ENCODE measurements at places on chromosomes 7 and 10.
A peak's percentile ranks its signal among the peaks of the same experiment; 100 is the strongest.

DNA sequence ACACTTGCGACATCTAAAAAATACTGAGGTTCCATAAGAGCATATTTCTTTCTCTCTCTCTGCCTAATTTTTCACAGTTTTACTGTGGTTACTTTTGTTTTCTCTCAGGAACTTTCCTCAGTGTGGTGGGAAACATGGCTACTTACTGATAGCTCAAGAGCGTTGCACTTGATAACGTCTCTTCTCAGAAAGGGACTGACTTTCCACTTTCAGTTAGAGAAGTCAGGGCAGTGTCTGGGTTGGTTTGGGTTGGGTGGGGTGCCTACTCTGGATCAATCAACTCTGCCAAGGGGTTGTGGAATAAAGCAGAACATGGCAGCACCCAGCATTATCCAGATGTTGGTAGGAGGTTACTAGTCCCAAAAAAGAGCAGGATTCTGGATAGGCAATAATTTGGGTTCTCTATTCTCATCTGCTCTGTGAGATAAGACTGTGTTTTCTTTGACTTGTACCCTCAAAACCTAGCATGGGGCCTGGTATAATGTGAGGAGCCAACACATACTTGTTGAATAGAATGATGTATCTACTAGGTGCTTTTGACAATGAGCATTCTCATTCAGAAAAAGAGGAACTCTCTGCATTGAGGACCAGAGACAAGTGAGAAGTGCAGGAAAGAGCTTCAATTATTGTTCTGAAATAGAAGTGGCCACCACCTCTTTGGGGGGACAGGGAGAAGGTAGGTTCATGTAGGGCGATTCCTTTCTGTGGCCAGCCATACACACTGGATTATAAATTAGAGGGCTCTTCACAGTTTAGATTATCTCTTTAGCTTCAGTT lies 315.7 kb downstream of the REEP3 start:
- no peak for DNase-seq

DNA sequence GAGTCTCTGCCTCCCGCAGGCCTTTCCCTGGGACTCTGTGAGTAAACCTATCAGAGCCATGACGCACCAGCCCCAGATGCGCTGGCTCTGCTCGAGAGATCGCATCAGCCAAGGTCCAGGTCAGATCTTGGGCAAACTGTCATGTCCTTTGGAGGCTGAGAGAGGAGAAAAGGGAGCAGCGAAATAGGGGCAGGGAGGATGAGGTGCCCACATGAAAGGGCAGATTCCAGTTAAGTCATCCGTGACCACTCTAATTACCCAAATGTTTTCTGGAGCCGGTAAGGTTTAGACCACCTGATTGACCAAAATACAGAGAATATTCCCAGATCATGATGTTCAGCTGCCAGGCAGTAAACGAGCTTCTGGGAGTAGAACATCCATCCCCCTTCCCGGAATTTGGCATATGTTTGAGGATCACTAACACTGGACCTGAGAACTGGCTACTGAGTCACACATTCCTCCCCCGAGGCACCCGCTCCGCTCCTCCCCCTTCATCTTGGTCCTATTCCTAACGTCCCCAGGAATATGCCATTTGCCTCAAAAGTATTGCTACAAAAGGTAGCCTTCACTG lies 88.0 kb downstream of the FGFR2 start:
- no peak for DNase-seq

DNA sequence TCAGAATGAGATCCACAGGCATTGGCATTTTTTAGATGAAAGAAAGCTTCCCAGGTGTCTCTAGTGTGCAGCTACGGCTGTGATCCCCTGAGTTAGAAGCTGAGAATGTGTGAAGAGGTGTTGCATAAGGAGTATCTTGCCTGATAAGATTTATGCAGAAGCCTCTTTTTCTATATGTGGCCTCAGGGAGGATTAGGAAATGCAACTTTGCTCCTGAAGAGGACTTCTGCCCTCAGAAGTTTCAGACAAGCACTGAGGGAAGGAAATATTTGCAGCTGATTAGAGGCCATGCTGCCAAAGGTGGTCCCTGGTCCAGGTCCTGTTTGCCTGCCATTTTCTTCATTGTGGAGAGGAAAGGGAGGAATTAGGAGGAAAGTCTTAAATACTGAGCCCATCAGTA lies 551.8 kb downstream of the PHTF2 start:
- no peak for DNase-seq

GRCh38 chr10:110568055-110568735 lies 700 bp downstream of the SMC3 start:
- DNase-seq = peak; percentile 39

DNA sequence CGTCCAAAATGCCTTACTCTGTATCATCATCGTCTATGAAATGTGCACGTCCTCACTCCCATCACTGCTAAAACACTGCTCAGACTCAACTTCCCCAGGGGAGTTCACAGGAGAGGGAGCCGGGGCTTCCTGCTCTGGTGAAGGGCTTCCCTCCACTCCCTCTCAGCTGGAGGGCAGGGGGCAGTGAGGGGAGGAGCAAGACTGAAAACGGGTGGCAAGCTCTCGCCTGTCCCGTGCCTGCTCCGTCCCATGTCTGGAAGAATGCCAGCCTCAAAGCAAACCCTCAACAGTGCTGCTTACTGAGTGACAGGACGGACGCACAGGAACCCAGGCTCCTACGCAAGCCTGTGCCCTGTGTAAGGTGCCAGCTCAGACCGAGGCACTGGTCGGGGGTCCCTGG lies 25.1 kb downstream of the PRKAG2 start:
- DNase-seq = no peak

- DNase-seq = no peak
Measured at GRCh38 chr10:43453266-43453831, 16.4 kb downstream of the ZNF487 start.

- DNase-seq = no peak
Measured at GRCh38 chr10:127797339-127797738, 60.4 kb downstream of the FOXI2 start.

GRCh38 chr7:140640727-140641523 lies at the start of gene DENND2A:
Gene DENND2A, minus strand, starts transcription at chr7:140640813. Its CDS starts 38,416 bp downstream, at chr7:140602397.
- peak; percentile 85 for DNase-seq

GRCh38 chr10:79285315-79286197 lies 61.7 kb upstream of the PPIF start:
- no peak for DNase-seq

DNA sequence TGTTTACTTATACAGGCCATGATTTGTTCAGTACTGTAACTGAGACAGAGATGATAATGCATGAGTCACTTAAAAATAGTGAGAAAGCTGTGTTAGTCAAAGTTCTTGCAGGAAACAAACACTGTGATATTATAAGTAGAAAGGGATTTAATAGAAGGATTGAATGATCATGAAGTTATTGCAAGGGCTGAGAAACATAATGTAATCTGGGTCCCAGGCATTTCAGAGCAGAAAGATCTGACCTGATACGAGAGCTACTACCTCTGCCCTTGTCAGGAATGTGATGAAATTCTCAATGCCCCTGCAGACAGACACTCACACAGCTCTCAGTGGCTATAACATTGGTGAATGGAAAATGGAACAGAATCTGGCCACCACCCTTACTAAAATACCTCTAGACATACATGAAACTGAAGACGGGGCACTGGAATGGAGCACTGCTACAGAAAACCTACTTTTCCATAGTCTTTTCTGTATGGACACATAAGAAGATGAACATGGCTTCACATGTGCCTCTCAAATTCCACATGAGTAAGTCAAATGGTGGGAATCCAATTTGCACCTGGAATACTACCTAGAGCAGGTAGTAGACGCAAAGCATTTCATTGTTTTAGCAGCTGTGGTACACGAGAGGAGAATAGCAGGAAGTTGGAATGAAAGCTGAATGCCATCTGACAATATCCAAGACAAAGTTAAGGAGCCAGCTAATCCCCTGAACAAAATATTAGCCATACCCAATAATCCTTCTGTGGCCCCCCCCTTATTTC lies 19.1 kb upstream of the VWDE start:
- DNase-seq = no peak

- DNase-seq = no peak
Measured at GRCh38 chr7:154419344-154419743, 367.1 kb downstream of the DPP6 start.

DNA sequence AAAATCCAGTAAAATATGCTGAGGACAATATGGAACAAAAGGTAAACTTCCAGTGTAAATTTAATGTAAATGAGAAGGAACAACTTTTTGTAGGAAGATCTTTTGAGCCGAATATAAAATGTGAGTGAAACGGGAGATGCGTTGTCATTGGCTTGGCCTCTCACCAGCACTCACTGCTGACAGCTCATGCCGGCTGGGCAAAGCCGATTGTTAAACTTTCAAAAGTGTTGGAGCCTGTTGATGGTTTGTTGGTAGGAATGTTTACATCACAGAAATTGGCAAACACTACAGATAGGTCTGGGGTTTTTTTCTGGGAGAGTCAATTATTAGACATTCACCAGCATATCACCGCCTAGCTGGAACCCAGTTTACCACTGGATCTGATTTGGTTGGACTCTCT lies 6.1 kb downstream of the PSTK start:
- DNase-seq = no peak

DNA sequence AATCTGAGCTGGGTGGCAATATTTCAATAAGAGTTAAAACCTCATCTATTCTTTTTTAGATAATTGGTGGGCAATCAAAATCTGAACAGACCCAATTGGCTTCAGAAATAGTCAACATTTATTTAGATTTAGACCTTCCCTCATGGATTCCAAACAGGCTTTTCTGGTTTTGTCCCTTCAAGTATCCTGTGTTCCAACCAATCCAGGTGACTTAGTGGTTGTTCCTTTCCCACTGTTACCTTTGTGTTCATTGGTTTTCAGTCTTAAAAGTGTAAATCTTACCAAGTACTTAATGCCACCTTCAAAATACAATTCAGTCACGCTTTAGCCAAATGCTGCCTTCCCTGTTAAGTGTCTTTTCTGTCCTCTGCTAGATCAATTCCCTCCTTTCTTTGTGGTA lies 85.9 kb downstream of the AHR start:
- DNase-seq = no peak

DNA sequence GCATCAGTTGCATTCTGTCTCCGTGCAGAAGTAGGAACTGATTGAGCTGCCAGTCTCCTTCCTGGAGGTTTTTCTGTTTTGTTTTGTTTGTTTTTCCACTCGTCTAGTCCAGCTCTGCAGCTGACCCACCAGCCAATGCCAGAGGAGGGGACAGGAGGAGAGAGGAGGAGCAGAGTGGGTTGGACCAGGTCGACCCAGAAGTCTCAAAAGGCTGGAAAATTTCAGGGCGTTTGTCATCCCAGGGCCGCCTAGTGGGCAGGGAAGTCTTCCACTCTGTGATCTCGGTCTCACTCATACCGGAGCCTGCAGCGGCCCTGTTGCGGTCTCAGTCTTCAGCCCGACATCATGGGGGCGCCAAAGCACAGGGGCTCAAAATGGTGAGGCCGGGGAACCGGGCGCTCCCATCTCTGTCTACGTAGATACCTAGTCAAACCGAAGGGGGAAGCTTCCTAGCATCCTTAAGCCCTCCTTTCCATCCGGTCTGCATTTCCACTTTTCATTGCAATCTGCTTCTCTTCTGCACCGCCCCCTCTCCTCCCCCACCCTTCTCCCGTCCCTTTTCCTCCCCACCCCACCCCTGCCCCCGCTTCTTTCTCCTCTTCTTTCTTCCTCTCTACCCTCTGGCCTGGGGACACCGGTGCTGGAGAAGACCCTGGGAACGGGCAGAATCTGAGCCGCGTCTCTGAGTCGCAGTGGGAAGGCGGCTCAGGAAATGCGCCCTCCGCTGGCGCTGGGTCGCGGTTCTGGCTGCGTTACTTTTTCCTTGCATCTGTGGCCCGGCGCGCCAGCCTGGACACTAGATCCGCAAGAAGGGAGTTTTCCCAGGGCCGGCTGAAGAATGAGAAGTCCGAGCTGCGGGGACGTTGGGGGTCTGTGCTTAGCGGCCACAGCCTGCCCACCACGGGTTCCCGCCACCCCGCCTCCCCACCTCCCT lies 16.2 kb upstream of the PAX2 start:
- peak; percentile 11 for DNase-seq

GRCh38 chr10:47454780-47455058 lies 29.2 kb downstream of the ANXA8 start:
- DNase-seq = no peak

- DNase-seq = no peak
Measured at GRCh38 chr10:77072361-77072835, 565.2 kb downstream of the KCNMA1 start.

- peak; percentile 45 for DNase-seq
Measured at GRCh38 chr7:18648849-18649758, 153.6 kb downstream of the HDAC9 start.

DNA sequence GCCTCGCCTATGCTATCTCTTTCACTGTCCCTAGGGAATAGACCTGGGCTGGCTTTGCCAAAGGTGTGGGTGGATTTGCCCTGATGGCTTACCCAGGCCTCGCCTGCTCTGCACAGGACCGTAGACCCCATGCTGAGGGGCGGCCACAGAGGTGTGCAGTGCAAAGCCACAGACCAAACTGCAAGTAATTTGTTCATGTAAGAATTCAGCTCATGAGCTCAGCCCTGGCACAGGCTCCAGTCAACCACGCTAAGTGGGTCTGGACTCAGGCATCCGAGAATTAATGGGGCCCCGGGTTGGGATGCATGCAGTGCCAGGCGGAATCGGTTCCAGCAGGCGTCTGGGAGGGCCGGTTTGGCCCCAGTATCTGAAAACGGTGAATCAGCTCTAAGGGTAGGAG lies 445.2 kb downstream of the DNAJB6 start:
- no peak for DNase-seq

Measured in umbilical cord (tissue), 2 donors.